Activated CD4-positive, alpha-beta T cell treated with anti-CD3 and anti-CD28 coated beads for 36 hours (primary cell): ENCODE measurements at places on chromosomes 16 and 17. TPM values are rescaled to one million over a fixed set of nuclear protein-coding genes. Genes with fewer than 3 reads are reported as not detected.

DNA sequence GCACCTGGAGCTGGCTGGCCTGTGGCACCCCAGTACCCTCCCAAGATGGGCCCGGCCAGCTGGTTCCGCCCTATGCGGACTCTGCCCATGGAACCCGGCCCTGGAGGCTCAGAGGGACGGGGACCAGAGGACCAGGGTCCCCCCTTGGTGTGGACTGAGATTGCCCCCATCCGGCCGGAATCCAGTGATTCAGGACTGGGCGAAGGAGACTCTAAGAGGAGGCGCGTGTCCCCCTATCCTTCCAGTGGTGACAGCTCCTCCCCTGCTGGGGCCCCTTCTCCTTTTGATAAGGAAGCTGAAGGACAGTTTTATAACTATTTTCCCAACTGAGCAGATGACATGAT is 12.0 kb downstream of the TBX21 start:
- peaks cover 31% of the 10 kb centered on the region for H3K4me1 ChIP-seq
- no peak for DNase-seq
- no peaks in the 10 kb centered on the region for H3K27me3 ChIP-seq
- peaks cover 67% of the 10 kb centered on the region for H3K36me3 ChIP-seq

The CXCL16 gene
- total RNA-seq = 2.5 TPM

The CHMP1A gene
- 67.3 TPM for total RNA-seq

The SSTR5 gene
- not detected for total RNA-seq
